ENCODE measurements at places on chromosomes 1 and 21.

DNA sequence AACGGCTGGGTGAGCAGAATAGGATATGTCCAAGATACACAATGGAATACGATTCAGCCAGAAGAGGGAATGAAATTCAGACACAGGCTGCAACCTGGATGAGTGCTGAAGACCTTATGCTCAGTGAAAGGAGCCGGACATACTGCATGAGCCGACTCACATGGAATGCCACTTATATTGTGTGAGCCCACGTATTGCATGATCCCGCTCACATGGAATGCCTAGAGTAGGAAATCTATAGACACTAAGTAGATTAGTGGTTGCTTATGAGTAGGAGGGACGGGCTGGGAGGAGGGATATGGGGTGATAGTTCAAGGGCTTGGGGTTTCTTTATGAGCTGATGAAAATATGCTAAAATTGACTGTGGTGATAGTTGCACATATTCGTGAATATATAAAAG is 26.8 kb downstream of the TMPRSS2 start:
- no peak for DNase-seq

GRCh38 chr1:247639381-247639981 is 34.1 kb downstream of the OR2G3 start:
- DNase-seq: peak; percentile 36

DNA sequence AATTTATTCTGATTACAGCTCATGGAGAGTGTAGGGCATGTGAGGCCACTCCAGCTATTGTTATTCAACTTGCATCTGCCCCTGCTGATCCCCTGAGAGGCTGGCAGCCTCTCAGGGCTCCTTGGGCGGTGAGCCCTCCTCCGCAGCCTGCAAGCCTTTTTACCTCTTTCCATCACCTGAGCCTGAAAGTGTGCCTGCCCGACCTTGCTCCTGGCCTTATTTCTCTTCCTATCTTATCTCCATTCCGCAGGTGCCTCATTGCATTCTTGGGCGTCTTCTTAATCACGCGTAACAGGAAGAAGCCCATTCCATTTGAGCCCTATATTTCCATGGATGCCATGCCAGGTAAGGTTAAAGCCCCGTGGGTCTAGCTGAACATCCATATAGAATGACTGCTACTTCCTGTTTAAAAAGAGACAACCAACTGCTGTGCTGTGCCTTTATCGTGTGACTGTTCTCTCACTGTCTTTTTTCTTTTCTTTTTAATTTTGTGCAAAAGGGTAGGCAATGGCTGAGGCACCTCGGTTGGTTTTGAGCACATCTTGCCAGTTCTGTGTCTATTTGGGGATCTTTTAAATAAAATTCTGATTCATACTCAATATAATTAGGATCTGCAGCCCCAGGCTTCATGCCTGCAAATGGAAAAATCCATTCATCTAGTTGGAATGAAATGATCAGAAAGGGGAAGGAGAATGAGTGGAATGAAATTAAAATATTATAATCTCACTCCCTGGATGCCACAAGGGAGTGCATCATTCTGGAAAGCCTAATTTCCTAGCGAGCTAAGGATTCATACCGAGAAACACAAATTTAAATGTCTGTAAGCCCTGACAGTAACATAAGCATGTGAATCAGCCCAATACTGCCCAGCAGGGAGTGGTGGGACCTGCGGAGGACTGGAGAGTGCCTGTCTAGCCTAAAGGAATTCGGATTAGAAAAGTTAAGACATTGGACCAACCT is 38.6 kb upstream of the RCAN3 start:
- no peak for DNase-seq

DNA sequence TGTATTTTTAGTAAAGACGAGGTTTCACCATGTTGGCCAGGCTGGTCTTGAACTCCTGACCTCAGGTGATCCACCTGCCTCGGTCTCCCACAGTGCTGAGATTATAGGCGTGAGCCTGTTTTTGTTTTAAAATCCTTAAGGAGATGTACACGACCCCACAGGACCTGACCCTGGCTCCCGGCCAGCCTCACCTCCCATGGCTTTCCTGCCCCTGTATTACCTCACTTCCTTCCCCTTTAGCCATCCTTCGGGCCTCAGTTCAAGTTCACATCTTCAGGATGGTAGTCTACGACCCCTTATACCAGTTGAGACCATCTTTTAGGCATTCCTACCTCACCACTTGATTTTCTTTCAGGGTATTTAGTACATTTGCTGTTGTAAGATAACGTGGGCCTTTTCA is 36.3 kb downstream of the TCP10L start:
- DNase-seq: no peak

DNA sequence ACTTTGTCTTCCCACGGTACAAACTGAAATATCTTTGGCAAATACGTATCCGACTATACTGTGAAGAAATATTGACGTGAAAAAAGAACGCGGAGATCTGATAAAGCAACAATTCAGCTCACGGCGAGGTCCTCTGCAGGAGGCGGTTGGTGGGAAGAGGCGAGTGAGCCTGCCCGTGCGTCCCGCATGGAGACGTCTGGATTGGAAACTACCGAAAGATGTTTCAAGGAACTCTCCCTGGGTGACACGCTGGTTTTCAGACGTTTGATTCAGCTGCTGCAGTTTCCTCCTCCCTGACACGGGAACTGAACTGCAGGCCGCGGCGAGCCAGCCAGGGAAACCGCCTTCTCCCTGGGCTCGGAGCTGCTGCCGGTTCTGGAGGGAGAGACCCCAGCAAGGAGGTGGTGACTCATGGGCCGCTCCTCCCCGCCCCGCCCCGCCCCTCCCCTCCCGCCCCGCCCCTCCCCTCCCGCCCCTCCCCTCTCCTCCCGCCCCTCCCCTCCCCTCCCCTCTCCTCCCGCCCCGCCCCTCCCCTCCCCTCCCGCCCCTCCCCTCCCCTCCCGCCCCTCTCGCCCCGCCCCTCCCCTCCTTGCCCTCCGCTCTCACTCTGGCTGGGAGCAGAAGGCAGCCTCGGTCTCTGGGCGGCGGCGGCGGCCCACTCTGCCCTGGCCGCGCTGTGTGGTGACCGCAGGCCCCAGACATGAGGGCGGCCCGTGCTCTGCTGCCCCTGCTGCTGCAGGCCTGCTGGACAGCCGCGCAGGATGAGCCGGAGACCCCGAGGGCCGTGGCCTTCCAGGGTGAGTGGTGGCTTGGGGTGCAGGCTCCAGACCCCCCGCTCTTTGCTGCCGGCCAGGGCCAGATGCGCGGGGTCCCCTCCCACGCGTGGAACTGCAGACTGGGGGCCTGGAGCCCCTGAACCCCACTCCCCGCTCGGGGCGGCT is at the start of gene COL6A1:
COL6A1 (plus strand) TSS at position 620 of the 941 bp plus-strand sequence; CDS start at position 701, 81 bp downstream.
- peak; percentile 89 for DNase-seq
